SHP77 treated with DMSO at 0.1 percent for 48 hours (cell line): ENCODE measurements at places on chromosomes 1 and 21.

GRCh38 chr1:199877526-199878384 is 149.8 kb upstream of the NR5A2 start:
- DNase-seq, result no peak

DNA sequence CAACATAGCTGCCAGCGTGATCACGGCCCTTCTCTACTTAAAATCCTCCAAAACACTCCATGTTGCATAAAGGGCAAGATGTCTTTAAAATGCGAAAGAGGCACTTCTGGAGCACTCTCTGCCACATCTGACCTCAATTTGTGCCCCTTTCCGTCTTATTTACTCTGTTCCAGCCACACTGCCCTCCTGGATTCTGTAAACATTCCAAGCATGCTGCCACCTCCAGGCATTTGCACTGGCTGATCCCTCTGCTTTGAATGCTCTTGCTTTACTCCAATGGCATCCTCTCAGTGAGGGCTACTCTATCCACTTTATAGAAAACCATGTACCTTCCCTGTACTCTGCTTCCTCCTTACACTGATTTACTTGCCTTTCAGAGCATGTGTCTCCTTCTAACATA is 5.3 kb upstream of the RGS7 start:
- DNase-seq, result no peak

DNA sequence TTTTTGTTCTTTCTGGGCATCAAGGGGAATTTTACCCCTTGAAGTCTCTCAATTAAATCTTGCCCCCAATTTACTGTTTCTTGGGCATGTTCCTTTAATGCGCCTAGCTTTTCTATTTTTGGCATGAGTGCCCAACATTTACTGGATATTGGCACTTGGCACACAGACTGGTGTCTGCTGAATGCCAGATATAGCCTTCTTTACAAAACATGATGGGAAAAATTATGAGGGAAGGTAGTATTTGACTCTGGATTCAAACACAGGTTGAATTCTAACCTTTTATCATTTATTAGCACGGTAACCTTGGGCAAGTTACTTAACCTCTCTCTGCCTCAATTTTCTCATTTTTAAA is 88.3 kb upstream of the GPR52 start:
- no peak for DNase-seq

DNA sequence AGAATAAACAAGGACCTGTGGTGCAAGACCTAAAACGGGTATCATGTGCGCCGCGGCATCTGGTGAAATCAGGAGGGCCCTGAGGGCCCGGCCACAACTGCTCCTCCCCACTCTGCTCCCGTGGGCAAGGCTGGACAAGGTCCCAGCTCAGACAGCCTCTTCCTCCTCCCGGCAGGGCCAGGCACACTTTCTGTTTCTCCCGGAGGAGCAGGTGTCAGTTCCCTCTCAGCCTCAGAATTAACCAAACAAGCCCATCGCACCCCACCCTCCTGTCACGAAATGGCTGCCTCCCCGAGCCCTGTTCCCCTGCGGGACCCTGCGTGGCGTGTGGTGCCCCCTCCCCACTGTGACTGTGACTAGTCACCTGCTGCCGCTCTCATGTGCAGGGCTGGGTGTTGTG is 15.2 kb downstream of the PTTG1IP start:
- DNase-seq, result no peak
